Mesothelial cell of epicardium (in vitro differentiated cells): ENCODE measurements at places on chromosomes 16 and 17.
A peak's percentile ranks its signal among the peaks of the same experiment; 100 is the strongest.

DNA sequence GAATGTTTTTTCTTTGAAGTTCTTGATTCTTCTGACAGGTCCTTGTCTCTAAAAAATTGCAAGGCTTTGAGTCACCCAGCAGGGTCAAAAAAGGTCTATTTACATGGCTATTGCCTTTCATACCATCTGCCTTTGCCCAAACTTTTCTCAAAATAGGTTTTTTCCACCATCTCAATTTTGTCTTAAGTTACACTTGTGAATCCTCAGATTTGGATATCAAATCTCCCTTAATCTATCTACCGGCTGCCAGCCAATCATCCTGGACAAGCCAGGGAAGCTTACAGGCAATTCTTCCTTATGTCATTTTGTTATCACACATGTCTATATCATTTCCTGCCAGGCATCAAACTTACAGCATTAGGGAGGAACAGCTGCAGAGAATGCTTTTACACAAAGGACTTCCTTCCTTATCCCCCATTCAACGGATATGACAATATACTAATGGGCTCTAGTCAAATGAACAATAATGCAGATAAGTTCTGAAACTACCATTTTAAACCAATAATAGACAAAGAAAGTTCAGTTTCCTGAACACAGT, 104.1 kb upstream of the CORO6 start:
- H3K4me3 ChIP-seq: no peak overlapping the region
- peaks cover 11% of the 10 kb centered on the region for H3K36me3 ChIP-seq
- H3K4me1 ChIP-seq: peaks cover 13% of the 10 kb centered on the region
- DNase-seq: no peak
- peak overlapping the region; percentile 68 for H3K27ac ChIP-seq

GRCh38 chr17:43779145-43780125, 658 bp upstream of the DUSP3 start:
- peak overlapping the region; percentile 61 for H3K27ac ChIP-seq
- H3K4me1 ChIP-seq: peaks cover 7% of the 10 kb centered on the region
- peak overlapping the region; percentile 69 for H3K4me3 ChIP-seq
- peaks cover 42% of the 10 kb centered on the region for H3K27me3 ChIP-seq
- H3K36me3 ChIP-seq: peaks cover 2% of the 10 kb centered on the region

DNA sequence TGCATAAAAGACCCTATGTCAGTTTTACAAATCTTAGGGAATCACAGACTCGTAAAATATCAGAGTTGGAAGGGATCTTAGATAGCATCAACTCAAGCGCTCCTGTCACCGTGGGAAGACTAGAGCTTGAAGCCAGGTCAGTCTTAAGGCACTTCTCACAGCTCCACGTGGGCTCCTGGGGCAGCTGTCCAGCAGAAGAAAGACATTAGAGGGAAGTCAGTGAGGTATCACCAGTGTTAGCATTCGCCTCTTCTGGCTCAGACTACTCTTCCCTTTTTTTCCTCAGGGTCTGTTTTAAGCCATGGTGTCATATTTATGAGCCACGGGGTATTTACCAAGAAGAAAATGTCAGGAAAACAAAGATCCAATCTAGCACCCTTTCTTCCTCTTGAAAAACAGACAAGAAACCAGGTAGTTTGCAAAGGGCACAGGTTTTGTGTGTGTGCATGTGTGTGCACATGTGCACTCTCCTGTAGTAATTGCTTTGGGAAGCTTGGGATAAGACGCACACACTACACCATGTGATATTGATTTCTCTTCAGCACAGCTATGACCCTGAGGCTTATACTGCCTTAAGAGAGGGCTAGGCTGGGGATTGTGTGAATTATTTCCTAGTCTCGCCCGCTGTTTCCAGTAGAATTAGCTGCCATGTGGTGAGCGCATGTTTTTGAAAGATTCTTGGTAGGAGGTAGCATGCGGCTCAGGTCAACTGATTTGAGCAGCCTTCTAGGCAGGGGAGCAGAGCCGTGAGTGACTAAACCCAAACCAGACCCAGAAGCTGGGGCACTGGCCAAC, 61.0 kb upstream of the ELAC2 start:
- peaks cover 9% of the 10 kb centered on the region for H3K27me3 ChIP-seq
- H3K36me3 ChIP-seq: no peaks in the 10 kb centered on the region
- no peak for DNase-seq
- H3K4me1 ChIP-seq: peaks cover 14% of the 10 kb centered on the region
- no peak overlapping the region for H3K4me3 ChIP-seq
- no peak overlapping the region for H3K27ac ChIP-seq

GRCh38 chr16:14309906-14310305, 238.8 kb downstream of the MRTFB start:
- no peak overlapping the region for H3K4me3 ChIP-seq
- peaks cover 20% of the 10 kb centered on the region for H3K4me1 ChIP-seq
- no peaks in the 10 kb centered on the region for H3K36me3 ChIP-seq
- peaks cover 58% of the 10 kb centered on the region for H3K27me3 ChIP-seq
- no peak for DNase-seq

DNA sequence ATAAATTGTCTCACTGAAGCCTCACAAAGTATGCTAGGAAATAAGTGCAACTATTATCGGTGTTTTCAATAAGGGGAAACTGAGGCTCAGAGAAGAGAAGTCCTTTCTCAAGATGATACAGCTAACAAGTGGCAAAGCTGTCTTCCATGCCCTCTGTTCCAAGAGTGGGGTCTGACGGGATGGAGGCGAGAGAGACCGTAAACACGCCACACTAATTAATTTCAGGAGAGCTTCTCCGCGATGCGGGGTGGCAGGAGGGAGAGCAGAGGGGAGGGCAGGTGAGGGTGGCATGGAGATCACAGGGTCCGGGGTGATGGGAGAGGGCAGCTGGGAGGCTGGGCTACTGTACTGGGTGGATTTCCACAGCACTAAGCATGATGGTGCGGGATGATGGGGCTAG, 80.3 kb downstream of the MYH11 start:
- no peak for DNase-seq
- H3K36me3 ChIP-seq: no peaks in the 10 kb centered on the region
- no peak overlapping the region for H3K4me3 ChIP-seq
- no peaks in the 10 kb centered on the region for H3K4me1 ChIP-seq

- H3K27ac ChIP-seq: no peak overlapping the region
- no peak for DNase-seq
- no peaks in the 10 kb centered on the region for H3K36me3 ChIP-seq
- no peaks in the 10 kb centered on the region for H3K27me3 ChIP-seq
These were observed 363.4 kb downstream of the CDH13 start for GRCh38 chr16:82990155-82990554.

DNA sequence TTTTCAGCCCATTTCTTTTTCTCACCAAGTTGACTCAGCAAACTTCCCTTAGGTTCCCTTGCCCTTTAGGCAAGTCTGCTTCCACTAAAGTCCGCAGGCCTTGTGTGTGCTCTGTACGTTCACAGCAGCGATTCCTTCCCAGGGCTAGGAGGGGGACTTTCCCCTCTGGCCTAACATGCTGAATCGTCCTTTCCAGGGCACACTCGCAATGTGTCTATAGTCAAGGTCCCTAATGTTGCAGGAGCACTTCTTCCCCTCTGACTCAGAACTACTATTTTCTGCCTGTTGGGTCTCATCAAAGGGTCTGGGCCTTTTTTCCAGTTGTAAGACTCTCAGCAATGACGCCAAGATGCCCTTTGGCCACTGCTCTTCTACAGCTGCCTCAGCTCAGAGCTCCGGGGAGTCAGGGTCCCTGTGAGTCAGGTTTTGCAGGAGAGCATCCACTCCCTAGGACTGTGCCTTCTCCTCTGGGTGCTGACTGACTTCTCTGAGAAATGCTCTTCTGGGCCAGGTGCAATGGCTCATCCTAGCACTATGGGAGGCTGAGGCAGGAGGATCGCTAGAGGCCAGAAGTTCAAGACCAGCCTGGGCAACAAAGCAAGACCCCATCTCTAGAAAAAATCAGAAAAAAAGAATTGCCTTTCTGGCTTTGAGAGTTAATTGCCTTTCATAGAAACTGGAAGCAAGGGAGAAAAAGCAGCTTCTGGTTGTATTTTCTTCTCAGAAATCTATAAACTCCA, 64.4 kb upstream of the TBX2 start:
- no peaks in the 10 kb centered on the region for H3K36me3 ChIP-seq
- no peaks in the 10 kb centered on the region for H3K27me3 ChIP-seq
- H3K4me3 ChIP-seq: no peak overlapping the region
- peak overlapping the region; percentile 7 for H3K27ac ChIP-seq

- H3K36me3 ChIP-seq: peaks cover 4% of the 10 kb centered on the region
- no peak overlapping the region for H3K27ac ChIP-seq
- H3K27me3 ChIP-seq: no peaks in the 10 kb centered on the region
- H3K4me1 ChIP-seq: peaks cover 22% of the 10 kb centered on the region
These were observed 863 bp downstream of the LIMD2 start for GRCh38 chr17:63698886-63699637.

- H3K27me3 ChIP-seq: no peaks in the 10 kb centered on the region
- DNase-seq: no peak
- H3K36me3 ChIP-seq: no peaks in the 10 kb centered on the region
- H3K4me3 ChIP-seq: no peak overlapping the region
- H3K27ac ChIP-seq: no peak overlapping the region
These were observed 9.3 kb downstream of the PLXDC1 start for GRCh38 chr17:39141915-39142664.

DNA sequence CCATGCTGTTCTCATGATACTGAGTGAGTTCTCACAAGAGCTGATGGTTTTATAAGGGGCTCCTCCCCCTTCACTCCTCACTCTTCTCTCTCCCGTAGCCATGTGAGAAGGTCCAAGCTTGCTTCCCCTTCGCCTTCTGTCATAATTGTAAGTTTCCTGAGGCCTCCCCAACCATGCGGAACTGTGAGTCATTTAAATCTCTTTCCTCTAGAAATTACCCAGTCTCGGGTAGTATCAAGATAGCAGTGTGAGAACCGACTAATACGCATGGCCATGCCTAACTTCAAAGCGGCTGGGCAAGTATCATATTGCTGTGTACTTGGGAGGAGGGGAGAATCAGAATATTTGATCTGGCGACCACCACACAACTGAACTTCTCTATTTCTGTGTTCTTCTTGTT, 88.3 kb downstream of the PRKCB start:
- no peak for DNase-seq
- H3K27ac ChIP-seq: no peak overlapping the region
- H3K27me3 ChIP-seq: peaks cover 55% of the 10 kb centered on the region

GRCh38 chr17:6456914-6457687, 12.8 kb downstream of the PIMREG start:
- H3K27me3 ChIP-seq: peaks cover 30% of the 10 kb centered on the region
- no peak overlapping the region for H3K27ac ChIP-seq
- H3K4me3 ChIP-seq: peak overlapping the region; percentile 41
- H3K4me1 ChIP-seq: peaks cover 1% of the 10 kb centered on the region
- no peaks in the 10 kb centered on the region for H3K36me3 ChIP-seq

GRCh38 chr17:14701886-14702285, 401.0 kb downstream of the HS3ST3B1 start:
- DNase-seq: no peak
- no peaks in the 10 kb centered on the region for H3K27me3 ChIP-seq
- no peak overlapping the region for H3K27ac ChIP-seq
- H3K4me3 ChIP-seq: no peak overlapping the region

GRCh38 chr16:85422196-85422631, 190.9 kb upstream of the GSE1 start:
- peak; percentile 23 for DNase-seq
- peak overlapping the region; percentile 11 for H3K4me3 ChIP-seq
- no peaks in the 10 kb centered on the region for H3K27me3 ChIP-seq
- no peaks in the 10 kb centered on the region for H3K36me3 ChIP-seq
- peak overlapping the region; percentile 37 for H3K27ac ChIP-seq

GRCh38 chr17:74635418-74635817, 11.9 kb upstream of the CD300E start:
- H3K4me1 ChIP-seq: peaks cover 25% of the 10 kb centered on the region
- H3K36me3 ChIP-seq: no peaks in the 10 kb centered on the region
- H3K27ac ChIP-seq: no peak overlapping the region
- no peak overlapping the region for H3K4me3 ChIP-seq
- DNase-seq: no peak
- peaks cover 4% of the 10 kb centered on the region for H3K27me3 ChIP-seq

GRCh38 chr17:49576088-49576916, 631 bp downstream of the NXPH3 start:
- peak overlapping the region; percentile 78 for H3K4me3 ChIP-seq
- peaks cover 64% of the 10 kb centered on the region for H3K27me3 ChIP-seq
- H3K36me3 ChIP-seq: no peaks in the 10 kb centered on the region
- DNase-seq: peak; percentile 49

DNA sequence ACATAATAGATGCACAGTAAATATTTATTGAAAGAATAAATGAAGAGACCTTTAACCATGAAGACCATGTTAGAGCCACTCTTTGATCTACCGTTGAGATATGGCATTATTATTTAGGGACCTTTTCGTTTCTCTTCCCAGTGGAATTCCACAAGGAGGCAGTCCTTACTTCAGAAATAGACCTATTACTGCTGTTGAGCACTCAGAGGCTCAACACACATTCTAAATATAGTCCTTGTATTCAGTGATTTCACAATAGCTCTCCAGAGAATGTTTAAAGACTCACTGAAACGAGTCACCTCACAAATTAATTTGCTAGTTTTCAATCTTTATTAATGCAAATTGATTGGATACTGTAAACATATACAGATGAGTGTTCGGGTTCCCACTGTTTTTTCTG, 603.8 kb downstream of the CDH8 start:
- peaks cover 24% of the 10 kb centered on the region for H3K4me1 ChIP-seq
- no peaks in the 10 kb centered on the region for H3K27me3 ChIP-seq
- H3K4me3 ChIP-seq: no peak overlapping the region
- no peaks in the 10 kb centered on the region for H3K36me3 ChIP-seq

GRCh38 chr16:8795818-8796217, 1.6 kb downstream of the TMEM186 start:
- H3K27ac ChIP-seq: no peak overlapping the region
- H3K4me1 ChIP-seq: peaks cover 22% of the 10 kb centered on the region
- H3K27me3 ChIP-seq: no peaks in the 10 kb centered on the region

GRCh38 chr17:47707056-47707804, 13.3 kb downstream of the TBKBP1 start:
- no peaks in the 10 kb centered on the region for H3K4me1 ChIP-seq
- H3K4me3 ChIP-seq: no peak overlapping the region
- no peak for DNase-seq
- peaks cover 19% of the 10 kb centered on the region for H3K36me3 ChIP-seq

GRCh38 chr17:47801906-47802305, 19.7 kb downstream of the OSBPL7 start:
- peaks cover under 1% of the 10 kb centered on the region for H3K36me3 ChIP-seq
- DNase-seq: no peak
- no peak overlapping the region for H3K4me3 ChIP-seq
- H3K4me1 ChIP-seq: no peaks in the 10 kb centered on the region
- peaks cover 42% of the 10 kb centered on the region for H3K27me3 ChIP-seq

DNA sequence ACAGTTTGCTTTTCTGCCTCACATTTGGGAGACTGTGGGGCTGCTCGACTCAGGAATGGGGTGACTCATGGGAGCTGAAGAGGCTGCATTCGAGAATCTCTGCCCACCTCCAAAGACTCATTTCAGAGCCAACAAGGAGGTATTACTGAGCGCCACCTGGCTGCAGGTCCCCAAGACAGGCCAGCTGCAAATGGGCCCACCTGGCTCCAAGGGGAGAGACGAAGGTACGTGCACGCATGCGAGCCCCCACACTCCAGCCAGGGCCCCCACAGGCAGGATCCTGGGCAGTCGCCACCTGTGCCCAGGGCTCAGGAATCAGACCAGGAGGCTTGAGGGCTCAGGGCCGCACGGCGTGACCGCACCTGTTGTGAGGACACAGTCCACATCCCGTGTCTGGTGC, 6.0 kb downstream of the HAGHL start:
- H3K27ac ChIP-seq: no peak overlapping the region
- no peaks in the 10 kb centered on the region for H3K4me1 ChIP-seq
- no peak overlapping the region for H3K4me3 ChIP-seq
- DNase-seq: no peak
- H3K27me3 ChIP-seq: peaks cover 1% of the 10 kb centered on the region
